ENCODE measurements at places on chromosomes 12 and 14. TPM values are rescaled to one million over a fixed set of nuclear protein-coding genes. Genes with fewer than 3 reads are reported as not detected.

The SETD3 gene
- 53.7 TPM for total RNA-seq

DNA sequence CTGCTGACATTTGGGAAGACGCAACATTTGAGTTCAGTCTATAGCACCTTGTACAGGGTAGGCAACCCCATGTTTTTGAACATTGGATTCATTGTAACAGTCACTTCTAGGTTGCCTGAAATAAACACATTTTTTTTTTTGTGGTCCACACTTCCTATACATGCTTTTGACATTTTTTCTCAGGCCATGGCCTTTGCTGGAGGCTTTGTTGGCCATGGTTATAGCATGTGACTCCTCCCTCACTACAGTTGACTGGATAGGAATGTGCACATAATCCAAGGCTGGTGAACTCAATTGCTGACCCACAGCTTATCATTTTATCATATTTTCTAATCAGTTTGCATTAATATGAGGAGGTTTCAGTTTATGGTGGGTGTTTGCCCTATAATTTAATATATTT, 60.6 kb downstream of the TMEM117 start:
- H3K36me3 ChIP-seq, result no peaks in the 10 kb centered on the region
- H3K27ac ChIP-seq, result no peak overlapping the region
- H3K27me3 ChIP-seq, result no peaks in the 10 kb centered on the region
- no peak overlapping the region for H3K4me3 ChIP-seq
- H3K4me1 ChIP-seq, result no peaks in the 10 kb centered on the region

DNA sequence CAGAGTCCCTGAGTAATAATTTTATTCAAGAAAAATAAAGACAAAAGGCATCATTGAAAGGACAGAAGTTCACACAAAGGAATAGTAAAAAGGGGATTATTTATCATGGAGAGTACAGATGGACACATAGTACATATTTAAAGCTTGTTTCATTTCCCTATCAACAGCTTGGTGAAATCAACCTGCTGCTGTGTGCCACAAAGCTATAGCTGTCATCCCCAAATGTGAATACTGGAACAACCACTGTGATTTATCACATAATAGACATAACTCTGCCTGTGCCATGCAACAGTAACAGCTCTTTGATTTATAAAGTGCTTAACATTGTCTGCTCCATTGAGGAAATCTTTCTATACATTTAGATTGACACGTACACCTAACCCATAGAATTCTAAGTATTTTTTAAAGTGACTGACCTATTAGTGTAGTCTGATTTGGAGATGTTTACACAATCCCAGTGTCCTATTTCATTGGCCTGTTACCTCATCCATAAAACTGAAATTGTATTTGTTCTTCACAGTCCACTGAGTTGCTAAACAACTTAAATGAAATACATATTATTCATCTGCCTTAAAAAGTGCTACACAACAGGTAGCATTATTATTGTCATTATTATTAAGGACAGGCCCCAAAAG, 3.3 kb downstream of the NEMF start:
- no peaks in the 10 kb centered on the region for H3K27me3 ChIP-seq
- DNase-seq, result no peak
- peaks cover 33% of the 10 kb centered on the region for H3K4me1 ChIP-seq
- no peak overlapping the region for H3K27ac ChIP-seq

DNA sequence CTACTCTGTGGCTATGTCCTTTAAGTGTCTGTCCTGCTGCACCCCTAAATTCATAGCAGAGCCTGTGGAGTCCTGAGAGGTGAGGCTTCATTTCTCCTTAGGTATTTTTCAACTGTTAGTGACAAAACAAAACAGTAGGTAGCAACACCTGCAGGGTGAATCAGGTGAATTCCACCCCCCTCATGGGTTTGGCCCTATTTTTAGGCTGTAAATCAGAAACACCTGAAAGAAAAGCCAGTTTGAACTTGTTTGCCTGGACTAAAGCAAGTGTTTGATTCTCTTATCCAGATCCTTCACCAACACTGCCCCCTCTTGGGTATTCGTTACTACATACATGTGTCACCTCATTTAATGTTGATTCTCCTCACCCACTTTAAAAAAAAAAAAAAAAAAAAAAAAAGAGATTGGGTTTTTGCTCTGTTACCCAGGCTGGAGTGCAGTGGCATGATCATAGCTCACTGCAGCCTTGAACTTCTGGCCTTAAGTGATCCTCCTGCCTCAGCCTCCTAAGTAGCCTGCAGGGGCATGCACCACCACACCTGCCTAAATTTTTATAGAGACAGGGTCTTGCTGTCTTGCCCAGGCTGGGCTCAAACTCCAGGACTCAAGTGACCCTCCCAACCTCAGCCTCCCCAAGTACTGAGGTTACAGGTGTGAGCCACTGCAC, 10.3 kb downstream of the TBPL2 start:
- no peaks in the 10 kb centered on the region for H3K36me3 ChIP-seq
- peaks cover 20% of the 10 kb centered on the region for H3K4me1 ChIP-seq
- no peak overlapping the region for H3K4me3 ChIP-seq

DNA sequence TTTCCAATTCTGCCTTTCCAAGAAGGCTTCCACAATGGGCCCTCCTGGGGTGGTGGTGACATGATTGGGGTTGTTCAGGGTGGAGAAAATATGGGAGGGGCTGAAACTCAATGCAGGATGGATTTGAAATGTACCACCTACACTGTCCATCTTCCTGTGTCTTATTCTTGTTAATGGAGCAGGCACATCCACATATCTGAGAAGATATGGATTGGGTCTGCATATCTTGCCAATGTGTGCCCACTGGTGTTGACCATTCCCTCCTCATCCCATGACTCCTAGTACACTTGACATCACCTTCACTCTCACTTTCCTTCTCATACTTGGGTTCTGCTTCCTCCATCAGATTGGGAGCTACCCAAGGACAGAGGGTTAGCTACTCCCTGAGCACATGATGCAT, 7.2 kb downstream of the KRT76 start:
- H3K36me3 ChIP-seq, result no peaks in the 10 kb centered on the region
- no peak overlapping the region for H3K4me3 ChIP-seq
- H3K27me3 ChIP-seq, result peaks cover 6% of the 10 kb centered on the region
- no peaks in the 10 kb centered on the region for H3K4me1 ChIP-seq
- H3K27ac ChIP-seq, result no peak overlapping the region

GRCh38 chr12:74317078-74317601, 220.5 kb upstream of the ATXN7L3B start:
- DNase-seq, result no peak
- no peaks in the 10 kb centered on the region for H3K27me3 ChIP-seq
- H3K27ac ChIP-seq, result no peak overlapping the region
- no peak overlapping the region for H3K4me3 ChIP-seq
- no peaks in the 10 kb centered on the region for H3K36me3 ChIP-seq
